A549 treated with dexamethasone at 1 μM for 4 hours (cell line): ENCODE measurements at places on chromosomes 5 and 9. TPM values are rescaled to one million over a fixed set of nuclear protein-coding genes. Genes with fewer than 3 reads are reported as not detected.

RBM18 gene
- 19.8 to 26.0 TPM (median 24.9 TPM) in 5 replicates for total RNA-seq

GFI1B gene
- 0.05 to 0.17 TPM (median 0.06 TPM) in 5 replicates for total RNA-seq

PIP5K1B gene
- total RNA-seq: not detected in 5 replicates

TMEM250 gene
- 31.0 to 50.8 TPM (median 47.6 TPM) in 5 replicates for total RNA-seq

FCN2 gene
- not detected in 5 replicates for total RNA-seq

HBEGF gene
- 5.5 to 6.7 TPM (median 5.7 TPM) in 5 replicates for total RNA-seq

SLC34A3 gene
- 0.05 to 0.11 TPM (median 0.06 TPM) in 5 replicates for total RNA-seq

LRRC26 gene
- 0.19 to 1.5 TPM (median 0.77 TPM) in 5 replicates for total RNA-seq

RNF183 gene
- total RNA-seq: 0.07 to 0.17 TPM (median 0.11 TPM) in 3 of 5 replicates, not detected in the others

PCDHGA12 gene
- not detected in 5 replicates for total RNA-seq

GRXCR2 gene
- not detected in 5 replicates for total RNA-seq

TGFBR1 gene
- total RNA-seq: 50.6 to 105 TPM (median 90.6 TPM) in 5 replicates

PTPRD gene
- 0.12 to 0.59 TPM (median 0.21 TPM) in 5 replicates for total RNA-seq

ZNF366 gene
- not detected in 5 replicates for total RNA-seq

PCDHGB6 gene
- total RNA-seq: 0.08 to 0.15 TPM (median 0.13 TPM) in 5 replicates

PKN3 gene
- total RNA-seq: 10.5 to 17.4 TPM (median 16.2 TPM) in 5 replicates

PLEKHG4B gene
- total RNA-seq: 1.1 to 1.5 TPM (median 1.3 TPM) in 5 replicates

GABRA6 gene
- not detected in 5 replicates for total RNA-seq

CEL gene
- 0.30 to 0.85 TPM (median 0.69 TPM) in 5 replicates for total RNA-seq

NMUR2 gene
- 0.05 to 0.22 TPM (median 0.11 TPM) in 3 of 5 replicates, not detected in the others for total RNA-seq

RLN1 gene
- not detected in 5 replicates for total RNA-seq

CFAP77 gene
- total RNA-seq: 0.05 to 0.22 TPM (median 0.07 TPM) in 3 of 5 replicates, not detected in the others

DIMT1 gene
- 36.0 to 39.1 TPM (median 38.3 TPM) in 5 replicates for total RNA-seq

SPIN1 gene
- 34.8 to 48.9 TPM (median 46.3 TPM) in 5 replicates for total RNA-seq

RGP1 gene
- total RNA-seq: 11.9 to 19.3 TPM (median 18.8 TPM) in 5 replicates

DOCK2 gene
- 1.8 to 3.1 TPM (median 2.6 TPM) in 5 replicates for total RNA-seq

TMEM252 gene
- total RNA-seq: not detected in 5 replicates

DOK3 gene
- total RNA-seq: 1.8 to 5.4 TPM (median 3.9 TPM) in 5 replicates

IPPK gene
- total RNA-seq: 12.2 to 13.3 TPM (median 12.8 TPM) in 5 replicates

WDR31 gene
- 0.85 to 1.6 TPM (median 1.2 TPM) in 5 replicates for total RNA-seq

GPBP1 gene
- 39.5 to 48.4 TPM (median 40.6 TPM) in 5 replicates for total RNA-seq

LAMC3 gene
- total RNA-seq: 1.2 to 2.2 TPM (median 2.1 TPM) in 5 replicates
